ENCODE measurements at places on chromosomes 3 and 15.

GRCh38 chr3:68072062-68072461 lies 417.6 kb upstream of the SUCLG2 start:
- DNase-seq = no peak

- DNase-seq = no peak
Observed at GRCh38 chr3:195609229-195609628, 25.5 kb upstream of the APOD start.

- DNase-seq = no peak
Observed at GRCh38 chr3:50267280-50267913, 1.6 kb upstream of the SEMA3B start.

DNA sequence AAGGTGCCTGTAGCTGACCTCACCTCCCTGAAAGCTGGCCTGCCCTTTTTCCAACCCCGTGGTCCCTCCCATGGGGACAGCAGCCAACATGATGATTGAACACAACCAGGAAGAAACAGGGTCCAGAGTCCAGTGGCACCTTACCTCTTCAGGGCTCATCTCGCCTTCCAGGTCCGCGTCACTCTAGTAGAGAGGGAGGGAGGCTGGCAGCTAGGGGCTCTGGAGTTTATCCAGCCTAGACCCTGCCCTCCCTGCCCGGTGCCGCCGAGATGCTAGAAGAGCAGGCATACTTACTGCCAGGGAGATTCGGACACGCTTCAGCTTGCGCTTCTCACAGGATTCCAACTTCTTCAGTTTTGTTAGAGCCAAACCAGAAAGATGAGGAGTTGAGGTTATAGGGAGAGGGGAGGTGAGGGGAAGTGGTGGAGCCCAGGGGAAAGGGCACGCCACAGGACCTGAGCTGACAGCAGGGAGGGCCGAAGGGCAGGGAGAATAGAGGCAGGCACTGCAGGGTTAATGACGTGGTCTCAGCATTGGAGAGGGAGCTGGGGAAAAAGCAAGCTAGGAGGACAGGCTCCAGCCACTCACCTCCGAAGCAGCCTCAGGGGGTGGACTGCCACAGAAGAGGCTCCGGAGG lies 9.1 kb downstream of the CLCN2 start:
- no peak for DNase-seq

GRCh38 chr3:42746455-42747450 lies 26.3 kb downstream of the CCDC13 start:
- DNase-seq = no peak

- no peak for DNase-seq
Observed at GRCh38 chr3:136078421-136079364, 113.2 kb downstream of the PPP2R3A start.

DNA sequence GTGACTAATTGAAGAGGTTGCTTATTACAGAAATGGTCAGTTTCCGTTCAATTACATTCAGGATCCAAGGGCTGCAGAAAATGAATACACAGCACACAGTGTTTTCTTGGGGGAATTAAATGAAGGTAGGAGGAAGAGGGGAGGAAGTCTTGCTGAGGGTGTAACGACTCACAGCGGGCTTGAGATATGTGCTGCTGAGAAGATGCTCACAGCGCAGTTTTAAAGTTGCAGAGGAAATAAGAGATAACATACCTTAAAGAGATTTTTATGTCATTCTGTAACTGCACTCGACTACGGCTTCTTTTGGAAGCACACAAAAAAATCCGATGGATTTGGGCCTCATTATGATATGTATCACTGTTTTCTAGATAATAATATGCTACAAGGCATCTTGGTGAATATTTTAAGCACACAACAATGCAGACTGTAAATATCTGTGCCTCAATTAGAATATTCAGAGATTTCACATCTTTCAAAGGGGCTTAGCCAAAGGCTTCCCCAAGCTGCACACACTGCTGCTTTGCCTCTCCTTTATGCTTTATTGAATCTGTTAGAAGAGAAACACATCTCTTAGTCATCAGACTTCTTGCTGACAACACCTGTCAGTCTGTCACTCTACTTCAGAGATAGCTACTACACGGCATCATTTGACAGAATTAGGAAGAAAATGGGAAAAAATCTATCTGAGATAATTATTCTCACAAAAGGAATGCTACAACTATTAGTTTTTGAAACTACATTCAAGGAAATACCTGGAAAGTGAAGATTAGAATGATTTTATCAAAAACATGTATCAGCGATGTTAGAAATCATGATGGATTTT lies 773.2 kb downstream of the OTOL1 start:
- DNase-seq = no peak

- DNase-seq = no peak
Observed at GRCh38 chr3:169563775-169564059, 99.8 kb downstream of the MECOM start.
